ENCODE measurements at places on chromosomes 4 and X.

DNA sequence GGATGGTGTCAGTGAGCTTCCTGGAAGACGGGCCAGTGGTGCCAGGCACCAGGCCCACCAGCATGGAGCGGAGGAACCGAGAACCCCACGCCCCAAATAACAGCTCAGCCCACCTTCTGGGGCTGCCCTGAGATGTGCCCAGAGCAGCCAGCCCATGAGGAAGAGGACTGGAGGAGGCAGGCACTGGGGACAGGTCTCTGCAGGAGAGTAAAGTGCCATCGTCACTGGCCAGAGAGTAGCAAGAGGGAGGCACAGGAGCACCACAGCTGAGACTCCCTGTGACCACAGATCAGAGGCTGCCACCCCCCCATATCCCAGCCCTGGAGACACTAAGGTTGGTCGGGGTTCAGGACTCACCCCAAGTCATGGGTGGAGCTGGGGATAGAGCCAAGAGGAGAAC lies 63.0 kb downstream of the PPP2R2C start:
- DNase-seq, result no peak

DNA sequence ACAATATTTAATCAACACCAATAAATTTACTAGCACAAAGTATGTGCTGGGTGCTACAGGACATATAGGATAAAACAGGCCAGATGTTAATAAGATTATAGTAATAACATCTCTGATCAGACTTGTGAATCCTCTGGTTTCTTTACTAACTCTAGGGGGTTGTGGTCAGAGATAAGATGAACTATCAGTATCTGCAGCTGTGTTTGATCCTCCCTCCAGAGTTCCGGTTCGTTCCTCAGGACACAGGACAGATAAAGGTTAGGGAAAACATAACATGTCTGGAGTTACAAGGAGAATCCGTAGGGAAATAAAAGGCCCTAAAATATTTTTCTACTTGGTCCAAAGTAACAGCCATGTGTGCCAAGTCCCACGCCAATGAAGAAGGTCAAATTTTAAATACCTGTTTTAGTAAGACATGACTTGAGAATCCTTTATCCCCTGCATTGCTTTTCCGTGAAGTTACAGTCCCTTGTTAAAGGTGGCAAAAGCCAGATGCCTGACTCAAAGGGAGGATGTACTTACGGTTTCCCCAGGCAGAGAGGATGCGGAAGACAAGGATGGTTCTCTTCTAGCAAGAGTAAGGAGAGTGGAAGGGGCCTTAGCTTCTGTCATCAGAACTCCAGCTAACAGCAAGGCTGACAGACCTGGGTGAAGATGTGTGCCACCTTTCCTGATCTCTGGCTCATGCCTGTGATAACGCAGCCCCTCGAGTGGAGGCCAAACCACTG lies 44.4 kb downstream of the KIAA0232 start:
- no peak for DNase-seq

GRCh38 chrX:118383120-118383519 lies 37.2 kb downstream of the WDR44 start:
- no peak for DNase-seq

DNA sequence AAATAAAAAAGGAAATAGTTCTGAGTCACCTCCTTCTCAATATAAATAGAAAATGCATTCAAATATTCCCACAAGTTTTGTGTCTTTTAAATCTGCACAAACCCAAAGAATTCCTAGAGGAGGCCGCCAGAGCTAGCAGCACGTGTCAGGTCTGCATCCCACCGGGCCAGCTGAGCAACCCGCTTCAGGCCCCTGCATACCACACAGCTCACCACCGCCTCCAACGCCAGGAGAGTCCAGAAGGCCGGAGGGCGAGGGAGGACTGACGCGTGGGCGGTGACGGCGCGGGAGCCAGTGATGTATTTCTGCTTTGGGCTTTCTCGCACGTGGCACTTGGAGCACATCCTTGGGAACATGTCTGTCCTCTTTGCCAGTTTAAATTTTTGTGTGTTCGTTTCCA lies 61.9 kb upstream of the CLDN34 start:
- DNase-seq, result no peak

DNA sequence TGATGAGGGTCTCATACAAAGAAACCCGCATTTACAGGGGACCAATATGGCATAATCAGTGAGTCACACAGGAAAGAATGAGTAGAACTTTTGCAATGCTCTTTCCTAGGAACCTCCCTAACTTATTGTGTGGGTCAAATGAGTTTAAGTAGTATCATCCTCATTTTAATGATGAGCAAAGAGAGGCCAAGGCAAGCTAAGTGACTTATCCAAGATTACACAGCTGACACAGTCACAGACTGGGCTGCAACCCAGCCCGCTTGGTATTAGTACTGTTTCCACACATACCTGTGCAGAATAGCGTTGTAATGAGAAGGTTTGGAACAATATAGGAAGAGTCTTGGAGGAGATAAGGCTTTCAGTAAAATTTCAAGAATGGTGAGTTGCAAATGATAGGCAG lies 91.0 kb upstream of the PPP1R2C start:
- DNase-seq, result no peak

- peak; percentile 15 for DNase-seq
Measured at GRCh38 chr4:139509727-139510410, 46.1 kb downstream of the SETD7 start.

DNA sequence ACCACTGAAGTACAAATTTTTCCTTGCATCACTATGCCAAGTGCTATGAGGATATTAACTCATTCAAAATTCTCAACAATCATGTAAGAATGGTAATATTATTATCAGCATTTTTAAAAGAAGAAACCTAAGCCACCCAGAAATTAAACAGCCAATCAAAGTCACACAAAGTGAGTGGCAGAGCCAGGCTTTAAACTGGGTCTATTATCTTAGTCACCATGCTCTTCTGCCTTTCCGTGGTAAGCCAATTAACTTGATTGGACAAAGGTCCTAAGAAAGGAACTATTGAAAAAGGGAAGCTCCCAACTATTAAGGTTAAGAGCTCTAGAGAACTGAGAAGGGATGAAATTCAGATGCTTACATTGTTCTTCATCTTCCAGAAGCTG lies 111.5 kb downstream of the ASB9 start:
- DNase-seq, result no peak

GRCh38 chrX:153909024-153909979 lies 4.8 kb downstream of the AVPR2 start:
- DNase-seq, result no peak

DNA sequence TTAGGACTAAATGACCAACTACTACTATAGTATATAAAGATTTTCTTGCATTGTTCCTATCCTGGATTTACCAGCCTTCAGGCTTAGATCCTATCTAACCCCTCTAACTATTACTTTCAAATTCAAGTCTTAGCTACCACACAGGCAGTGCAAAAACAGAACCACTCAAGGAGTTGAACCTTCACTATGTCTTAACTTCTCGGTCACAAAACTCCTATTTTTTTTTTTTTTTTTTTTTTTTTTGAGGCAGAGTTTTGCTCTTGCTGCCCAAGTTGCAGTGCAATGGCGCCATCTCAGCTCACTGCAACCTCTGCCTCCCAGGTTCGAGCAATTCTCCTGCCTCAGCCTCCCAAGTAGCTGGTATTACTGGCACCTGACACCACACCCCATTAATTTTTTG lies 6.3 kb upstream of the FAM200B start:
- DNase-seq, result no peak

- no peak for DNase-seq
Measured at GRCh38 chr4:73259571-73260090, 1.0 kb upstream of the ANKRD17 start.

DNA sequence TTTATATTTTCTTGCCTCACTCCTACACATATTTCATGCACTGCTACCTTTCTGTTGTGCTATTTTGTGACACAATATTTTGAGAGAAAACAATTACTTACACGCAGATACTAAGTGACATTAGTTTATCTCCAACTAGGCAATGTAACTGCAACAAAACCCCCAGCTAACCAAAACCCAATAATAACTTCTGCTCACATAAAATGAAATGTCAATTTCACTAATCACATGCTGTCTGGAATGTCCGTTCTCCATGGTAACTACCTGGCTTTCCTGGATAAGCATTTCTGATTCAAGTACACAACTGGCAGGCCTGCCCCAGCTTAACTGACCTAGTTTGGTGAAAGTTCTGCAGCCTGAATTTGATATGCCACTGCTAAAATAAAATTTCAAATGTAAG lies 313.5 kb downstream of the TMA16 start:
- DNase-seq, result no peak

- DNase-seq, result peak; percentile 21
Measured at GRCh38 chr4:15303052-15303641, 124.7 kb upstream of the C1QTNF7 start.

- no peak for DNase-seq
Measured at GRCh38 chrX:44342866-44343265, 606 bp downstream of the EFHC2 start.

DNA sequence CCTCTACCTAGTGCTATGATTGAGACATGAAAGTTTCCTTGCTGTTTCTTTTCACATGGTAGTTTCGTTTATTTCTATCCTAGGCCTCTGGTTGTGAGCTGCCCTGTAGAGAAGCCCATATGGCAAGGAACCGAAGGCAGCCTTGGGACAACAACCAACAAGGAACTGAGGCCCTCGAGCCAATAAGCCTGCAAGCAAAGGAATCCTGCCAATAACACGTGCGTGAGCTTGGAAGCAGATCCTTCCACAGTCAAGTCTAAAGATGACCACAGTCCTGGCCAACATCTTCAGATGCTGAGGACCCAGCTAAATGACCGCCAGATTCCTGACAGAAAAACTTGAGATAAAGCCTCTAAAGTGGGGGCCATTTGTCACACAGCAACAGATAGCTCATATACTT lies 100.4 kb upstream of the FAM9B start:
- no peak for DNase-seq

- peak; percentile 78 for DNase-seq
Measured at GRCh38 chr4:54525602-54526001, 132.2 kb upstream of the KIT start.

GRCh38 chr4:106429885-106430284 lies 61.3 kb upstream of the GIMD1 start:
- no peak for DNase-seq

GRCh38 chr4:37383579-37384229 lies 139.2 kb downstream of the NWD2 start:
- DNase-seq, result peak; percentile 34

- no peak for DNase-seq
Measured at GRCh38 chr4:168615294-168616065, 118.6 kb downstream of the PALLD start.

- DNase-seq, result no peak
Measured at GRCh38 chr4:780716-781492, 45.0 kb downstream of the CPLX1 start.

GRCh38 chrX:123267220-123267619 lies 83.1 kb downstream of the GRIA3 start:
- no peak for DNase-seq

DNA sequence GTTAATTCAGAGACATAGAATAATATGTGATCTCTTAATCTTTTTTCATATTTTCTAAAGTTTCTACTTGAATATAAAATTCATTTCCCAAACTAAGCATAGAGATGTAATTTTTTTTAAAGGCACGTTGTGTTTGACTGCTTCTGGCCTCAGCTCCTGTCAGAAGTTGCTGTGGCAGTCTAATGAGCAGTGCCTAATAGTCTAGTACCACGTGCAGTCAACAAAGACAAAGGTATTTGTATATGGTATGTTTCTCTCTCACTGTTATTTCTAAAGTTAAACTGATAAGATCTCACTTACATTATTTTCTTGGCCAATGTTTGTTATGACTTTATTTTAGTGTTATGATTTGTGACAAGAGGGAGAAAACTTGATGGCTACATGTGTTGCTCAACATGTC lies 48.6 kb upstream of the MCUB start:
- no peak for DNase-seq

GRCh38 chr4:113824396-113824795 lies 62.9 kb upstream of the CAMK2D start:
- DNase-seq, result no peak
